ENCODE measurements at places on chromosomes 12 and 14.
A peak's percentile ranks its signal among the peaks of the same experiment; 100 is the strongest.

DNA sequence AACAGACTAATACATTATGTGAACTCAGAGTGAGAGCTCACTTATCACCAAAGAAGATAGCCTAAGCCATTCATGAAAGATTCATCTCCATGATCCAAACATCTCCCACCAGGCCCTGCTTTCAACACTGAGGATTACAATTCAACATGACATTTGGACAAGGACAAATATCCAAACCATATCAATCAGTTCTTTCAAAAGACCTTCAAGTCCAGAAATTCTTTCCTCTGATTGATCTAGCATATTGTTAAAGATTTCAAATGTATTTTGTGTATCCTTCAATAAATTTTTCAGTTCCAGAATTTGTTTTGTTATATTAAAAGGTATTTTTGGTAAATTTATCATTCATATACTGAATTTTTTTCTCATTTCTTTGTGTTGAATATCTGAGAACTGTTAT lies 1055.8 kb downstream of the SLC6A15 start:
- no peak for DNase-seq

DNA sequence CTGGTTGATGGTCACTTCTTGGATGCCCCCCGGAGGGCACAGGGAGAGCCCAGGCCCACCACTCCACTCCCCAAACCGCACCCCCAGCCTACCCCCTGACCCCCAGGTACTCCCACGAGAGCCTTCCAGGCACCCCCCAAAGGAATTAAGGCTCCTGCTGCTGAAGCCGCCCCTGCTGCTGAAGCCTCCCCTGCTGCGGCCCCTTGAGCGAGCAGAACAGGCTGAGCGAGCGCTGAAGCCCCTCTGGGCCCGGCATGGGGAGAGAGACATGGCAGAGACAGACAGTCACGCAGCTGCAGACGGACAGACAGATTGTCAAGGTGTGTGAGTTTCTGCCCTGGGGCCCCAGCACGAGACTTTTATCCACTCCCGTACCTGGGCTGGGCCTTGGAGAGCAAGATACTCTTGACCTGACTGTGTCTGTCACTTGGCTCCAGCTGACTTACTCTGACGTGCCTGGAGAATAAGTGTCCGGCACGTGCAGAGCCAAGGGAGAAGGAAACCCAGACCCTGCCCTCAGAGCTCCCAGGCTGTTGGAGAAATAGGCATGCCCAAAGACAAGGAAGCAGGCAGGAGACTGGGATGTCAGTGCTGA lies at the start of gene KRT78:
Gene KRT78 (minus strand): TSS at position 334 of the 595 bp plus-strand sequence. CDS start 64 bp downstream, at position 270.
- no peak for DNase-seq

- DNase-seq, result no peak
These were observed 25.5 kb downstream of the ZC2HC1C start for GRCh38 chr14:75094896-75095295.

DNA sequence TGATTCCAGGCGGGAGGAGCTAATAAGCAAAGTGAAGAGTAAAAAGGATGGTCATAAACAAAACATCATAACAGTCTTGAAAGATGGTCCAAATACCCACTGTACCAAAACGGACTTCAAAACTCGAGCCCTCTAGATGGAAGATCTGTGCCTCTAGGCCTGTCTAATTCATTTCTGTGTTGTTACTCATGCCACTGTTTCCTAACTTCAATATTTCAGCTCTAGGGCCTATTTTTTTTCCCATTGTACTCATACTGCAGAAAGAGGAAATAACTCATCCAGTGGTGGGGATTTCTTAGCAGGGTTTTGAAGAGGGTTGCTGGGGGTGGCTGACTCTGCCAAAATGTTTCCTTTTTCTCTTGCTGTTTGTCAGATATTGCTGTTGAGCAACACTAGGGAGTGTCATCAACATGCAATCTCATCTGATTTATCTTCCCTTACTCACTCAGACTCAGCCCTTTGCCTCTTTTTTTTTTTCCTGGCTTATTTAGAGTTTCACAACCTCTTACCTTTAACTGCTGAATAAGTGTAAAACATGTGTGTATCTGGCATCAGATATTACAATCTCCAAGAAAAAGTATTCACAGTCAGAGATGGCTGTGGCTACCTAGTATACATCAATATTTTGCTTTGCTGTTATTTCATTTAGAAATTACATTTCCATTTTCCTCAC lies 189.6 kb downstream of the DUSP6 start:
- DNase-seq, result no peak

GRCh38 chr12:87509237-87509820 lies 519.9 kb downstream of the C12orf50 start:
- DNase-seq, result no peak

DNA sequence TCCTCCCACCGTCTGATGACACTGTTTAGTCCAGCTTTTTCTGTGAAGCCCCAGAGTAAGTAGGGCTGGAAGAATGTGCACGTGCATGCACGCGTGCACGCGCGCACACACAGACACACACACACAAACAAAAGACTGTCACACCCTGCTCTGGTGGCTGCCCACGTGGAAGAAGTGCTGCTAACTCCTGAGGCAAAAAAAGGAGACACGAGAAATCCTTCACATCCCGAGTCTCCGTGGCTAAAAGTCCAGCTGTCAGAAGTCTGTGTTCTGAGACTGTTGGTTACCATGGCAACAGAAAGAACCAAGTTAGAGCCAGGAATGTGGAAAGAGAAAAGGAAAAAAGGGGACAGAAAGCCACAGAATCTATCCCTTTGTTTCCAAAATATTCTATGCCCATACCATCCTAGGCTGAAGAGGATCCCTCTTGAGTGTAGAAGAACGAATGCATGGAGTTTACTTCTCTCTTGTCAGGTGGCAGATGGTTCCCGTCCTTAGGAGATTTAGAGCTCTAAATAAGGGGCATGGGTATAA lies 1.6 kb upstream of the C12orf71 start:
- DNase-seq, result no peak

GRCh38 chr12:113088971-113089756 lies 32.6 kb downstream of the DTX1 start:
- peak; percentile 49 for DNase-seq

- DNase-seq, result no peak
These were observed 8.8 kb upstream of the TEX22 start for GRCh38 chr14:105389534-105389933.

DNA sequence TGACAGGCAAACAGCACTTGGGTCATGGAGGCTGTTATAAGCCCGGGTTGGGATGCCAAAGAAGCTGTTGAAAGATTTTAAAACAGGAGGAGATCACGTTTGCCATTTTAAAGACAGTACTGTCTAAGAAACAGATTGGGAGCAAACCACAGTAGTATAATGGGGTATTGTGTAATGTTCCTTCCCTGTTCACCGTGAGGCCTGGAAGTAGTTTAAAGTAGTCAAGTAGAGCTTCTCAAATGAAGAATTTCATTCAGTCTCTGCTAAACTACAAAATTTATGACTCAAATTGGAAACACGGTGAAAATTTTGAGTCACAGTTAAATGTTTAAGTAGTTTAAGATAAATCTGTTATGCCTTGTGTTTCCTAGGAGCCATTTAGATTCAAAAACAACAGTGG lies 35.8 kb downstream of the ATP2A2 start:
- no peak for DNase-seq

- no peak for DNase-seq
These were observed 27.9 kb downstream of the CGRRF1 start for GRCh38 chr14:54537651-54538050.

DNA sequence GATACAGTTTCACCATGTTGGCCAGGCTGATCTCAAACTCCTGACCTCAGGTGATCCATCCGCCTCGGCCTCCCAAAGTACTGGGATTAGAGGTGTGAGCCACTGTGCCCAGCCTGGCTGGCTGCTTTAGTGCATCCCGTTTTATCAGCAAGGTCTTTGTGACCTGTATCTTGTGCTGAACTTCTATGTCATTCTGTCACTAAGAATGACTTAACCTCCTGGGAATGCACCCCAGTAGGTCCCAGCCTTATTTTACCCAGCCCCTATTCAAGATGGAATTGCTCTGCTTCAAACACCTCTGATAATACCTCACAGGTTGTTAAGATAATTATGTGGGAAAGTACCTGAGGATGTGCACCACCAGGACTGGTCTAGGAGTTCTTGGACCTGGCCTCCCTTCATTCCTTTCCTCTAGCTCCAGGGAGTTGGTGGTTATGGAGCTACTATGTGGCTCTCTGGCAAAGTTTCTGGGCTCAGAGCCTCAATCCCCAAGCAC lies 26.1 kb upstream of the JPH4 start:
- no peak for DNase-seq

DNA sequence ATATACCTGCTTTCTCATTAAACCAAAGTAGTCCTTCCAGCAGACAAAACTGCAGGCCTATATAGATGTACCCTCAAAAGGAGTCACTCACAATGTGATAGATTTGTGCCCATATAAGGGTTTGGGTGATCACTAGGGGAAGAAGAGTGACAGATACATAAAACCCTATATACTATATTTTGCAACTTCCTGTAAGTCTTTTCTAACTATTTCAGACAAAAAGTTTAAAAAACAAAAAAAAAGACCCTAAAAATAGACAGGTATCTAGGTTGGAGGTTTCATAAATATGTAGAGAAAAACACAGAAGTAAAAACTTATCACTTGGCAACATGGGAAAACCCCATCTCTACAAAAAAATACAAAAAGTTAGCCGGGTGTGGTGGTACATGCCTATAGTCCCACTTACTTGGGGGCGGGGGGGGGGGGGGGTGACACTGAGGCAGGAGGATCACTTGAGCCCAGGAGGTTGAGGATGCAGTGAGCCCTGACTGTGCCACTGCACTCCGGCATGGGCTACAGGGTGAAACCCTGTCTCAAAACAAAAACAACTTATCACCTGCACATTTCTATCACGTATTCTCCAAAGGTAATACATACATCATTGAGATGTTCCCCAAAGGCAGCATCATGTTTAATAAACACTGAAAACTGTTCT lies 2.9 kb downstream of the VCPKMT start:
- no peak for DNase-seq

GRCh38 chr12:52530366-52530765 lies 10.2 kb upstream of the KRT5 start:
- DNase-seq, result no peak

DNA sequence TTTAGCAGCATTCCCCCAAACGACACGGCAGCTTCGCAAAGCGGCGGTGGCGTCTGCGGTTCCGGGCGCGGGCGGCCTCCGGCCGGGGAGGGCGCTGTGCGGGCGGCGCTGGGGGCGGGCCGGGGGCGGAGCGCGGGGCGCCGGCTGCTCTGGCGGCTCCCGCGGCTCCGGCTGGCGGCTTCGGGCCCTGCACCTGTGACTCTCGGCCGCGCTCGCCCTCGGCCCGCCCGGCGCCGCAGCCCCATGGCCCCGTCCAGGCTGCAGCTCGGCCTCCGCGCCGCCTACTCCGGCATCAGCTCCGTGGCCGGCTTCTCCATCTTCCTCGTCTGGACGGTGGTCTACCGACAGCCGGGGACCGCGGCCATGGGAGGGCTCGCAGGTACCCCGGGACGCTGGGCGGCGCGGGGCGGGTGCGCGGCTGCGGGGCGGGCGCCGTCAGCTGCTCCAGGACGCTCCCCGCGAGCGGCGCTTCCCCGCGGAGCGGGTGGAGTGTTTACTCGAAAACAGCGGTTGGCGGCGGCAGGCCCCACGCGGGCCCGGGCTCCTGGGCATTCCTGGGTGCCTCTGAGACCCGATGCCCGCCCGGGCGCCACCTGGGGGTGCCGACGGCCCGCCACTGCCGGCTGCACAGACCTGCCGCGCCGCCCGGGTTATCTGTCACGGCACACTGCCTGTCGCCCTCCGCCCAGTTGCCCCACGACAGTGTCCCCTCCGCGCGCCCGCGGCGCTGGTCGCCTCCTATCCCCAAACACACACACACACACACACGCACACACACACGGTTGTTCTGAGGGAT lies at the start of gene SLC48A1:
Gene SLC48A1 (plus strand): TSS at position 177 of the 796 bp plus-strand sequence. CDS start 67 bp downstream, at position 244.
- DNase-seq, result peak; percentile 69

- no peak for DNase-seq
These were observed 56.2 kb downstream of the ARL6IP4 start for GRCh38 chr12:123036466-123037285.

DNA sequence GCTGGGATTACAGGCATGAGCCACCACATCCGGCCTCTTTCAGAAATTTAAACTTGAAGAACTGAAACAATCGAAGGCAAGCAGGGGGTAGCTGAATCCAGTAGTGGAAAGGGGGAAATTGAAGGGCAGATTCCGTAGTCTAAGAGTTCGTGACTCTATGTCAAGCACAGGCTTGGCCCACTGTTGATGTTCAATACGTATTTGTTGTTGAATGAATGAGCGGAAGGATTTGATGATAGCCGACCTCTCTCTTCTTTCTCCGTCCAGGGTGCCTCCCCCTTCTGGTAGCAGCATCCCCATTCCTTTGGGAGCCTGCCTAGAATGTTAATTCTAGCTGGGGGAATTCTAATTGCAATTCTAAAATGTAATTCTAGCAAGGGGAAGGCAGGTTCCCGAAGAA lies 59.8 kb upstream of the MED13L start:
- no peak for DNase-seq

DNA sequence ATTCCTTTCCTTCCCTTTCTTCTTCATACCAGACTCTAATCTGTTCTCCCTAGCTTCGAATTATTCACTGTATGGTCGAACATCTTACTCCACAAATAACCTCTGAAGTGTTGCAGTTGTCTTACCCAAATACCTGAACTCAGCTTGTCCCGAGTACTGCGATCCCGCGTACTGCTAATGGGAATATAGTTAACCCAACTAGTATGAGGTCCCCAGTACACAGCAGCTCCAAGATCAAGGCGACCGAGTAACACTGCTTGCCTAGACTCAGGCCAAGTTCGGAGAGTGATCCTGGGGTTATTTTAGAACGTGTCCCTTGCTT lies 462 bp upstream of the ETNK1 start:
- DNase-seq, result no peak

Measured in activated effector memory CD4-positive, alpha-beta T cell treated with Interleukin-2 at 50 U/mL for 16 hours (primary cell).